ENCODE measurements at places on chromosomes 13 and 19.

DNA sequence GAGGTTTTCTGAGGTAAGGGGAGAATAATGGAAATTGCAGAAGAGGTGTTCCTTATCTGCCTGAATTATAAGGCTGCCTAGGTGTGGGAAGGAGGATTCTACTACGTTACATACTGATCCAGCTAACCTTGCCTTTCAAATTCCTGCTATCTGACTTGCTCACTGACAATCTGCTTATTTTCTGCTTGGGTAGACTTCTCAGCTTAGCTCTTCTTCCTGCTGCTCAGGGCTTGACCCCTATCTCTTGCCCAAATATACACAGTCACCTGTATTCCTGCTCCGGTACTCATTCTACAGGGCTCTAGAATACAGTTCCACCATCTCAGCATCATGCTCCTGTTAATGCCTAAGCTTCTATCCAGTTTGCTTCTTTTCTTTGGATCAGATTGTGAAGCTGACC, 1607.6 kb downstream of the OLFM4 start:
- DNase-seq: no peak

GRCh38 chr13:32153056-32153455, 121.5 kb downstream of the FRY start:
- DNase-seq: no peak

GRCh38 chr13:41917641-41918040, 43.3 kb downstream of the VWA8 start:
- DNase-seq: no peak

- DNase-seq: peak; percentile 65
These were observed 41.2 kb upstream of the KLF2 start for GRCh38 chr19:16283210-16284061.

Data from renal cortex interstitium (tissue), 15 donors.